B cell (primary cell): ENCODE measurements at places on chromosomes 7 and 10.

DNA sequence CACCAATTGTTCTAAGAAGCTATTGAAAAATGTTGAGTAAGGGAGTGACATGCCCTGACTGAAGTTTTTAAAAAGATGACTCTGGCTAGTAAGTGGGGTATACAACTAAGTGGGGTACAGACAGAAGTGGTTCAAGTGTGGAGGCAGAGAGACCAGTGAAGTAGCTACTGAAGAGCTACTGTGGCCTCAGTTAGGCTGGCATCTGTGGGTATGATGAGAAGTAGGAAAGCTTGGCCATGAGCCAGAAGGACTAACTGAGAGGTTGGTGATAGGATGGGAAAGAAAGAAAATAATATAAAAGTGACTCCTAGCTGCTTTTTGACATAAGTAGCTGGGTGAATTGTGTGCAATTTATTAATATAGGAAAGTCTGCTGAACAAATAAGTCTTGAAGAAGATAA is 176.6 kb downstream of the SEMA3D start:
- DNase-seq = no peak

DNA sequence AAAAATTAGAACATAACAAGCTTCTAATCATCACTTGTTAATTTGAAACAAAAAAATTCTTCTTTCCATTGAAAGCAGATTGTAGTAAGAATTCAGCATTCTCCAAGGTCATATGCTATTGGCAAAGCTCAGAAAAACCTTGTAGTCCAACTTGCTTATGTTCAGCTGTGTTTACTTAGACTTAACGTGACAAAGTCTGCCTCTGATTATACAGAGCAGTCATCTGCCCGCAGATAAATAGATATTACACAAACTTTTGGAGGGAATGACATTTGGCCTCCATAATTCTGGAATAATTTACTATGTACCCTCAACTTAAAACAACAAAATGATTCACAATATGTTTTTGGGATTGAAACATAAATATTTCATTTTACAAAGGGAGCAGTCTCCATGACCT is 45.8 kb downstream of the MKX start:
- DNase-seq = no peak

- DNase-seq = no peak
Measured at GRCh38 chr10:119640384-119640783, 10.8 kb upstream of the BAG3 start.

DNA sequence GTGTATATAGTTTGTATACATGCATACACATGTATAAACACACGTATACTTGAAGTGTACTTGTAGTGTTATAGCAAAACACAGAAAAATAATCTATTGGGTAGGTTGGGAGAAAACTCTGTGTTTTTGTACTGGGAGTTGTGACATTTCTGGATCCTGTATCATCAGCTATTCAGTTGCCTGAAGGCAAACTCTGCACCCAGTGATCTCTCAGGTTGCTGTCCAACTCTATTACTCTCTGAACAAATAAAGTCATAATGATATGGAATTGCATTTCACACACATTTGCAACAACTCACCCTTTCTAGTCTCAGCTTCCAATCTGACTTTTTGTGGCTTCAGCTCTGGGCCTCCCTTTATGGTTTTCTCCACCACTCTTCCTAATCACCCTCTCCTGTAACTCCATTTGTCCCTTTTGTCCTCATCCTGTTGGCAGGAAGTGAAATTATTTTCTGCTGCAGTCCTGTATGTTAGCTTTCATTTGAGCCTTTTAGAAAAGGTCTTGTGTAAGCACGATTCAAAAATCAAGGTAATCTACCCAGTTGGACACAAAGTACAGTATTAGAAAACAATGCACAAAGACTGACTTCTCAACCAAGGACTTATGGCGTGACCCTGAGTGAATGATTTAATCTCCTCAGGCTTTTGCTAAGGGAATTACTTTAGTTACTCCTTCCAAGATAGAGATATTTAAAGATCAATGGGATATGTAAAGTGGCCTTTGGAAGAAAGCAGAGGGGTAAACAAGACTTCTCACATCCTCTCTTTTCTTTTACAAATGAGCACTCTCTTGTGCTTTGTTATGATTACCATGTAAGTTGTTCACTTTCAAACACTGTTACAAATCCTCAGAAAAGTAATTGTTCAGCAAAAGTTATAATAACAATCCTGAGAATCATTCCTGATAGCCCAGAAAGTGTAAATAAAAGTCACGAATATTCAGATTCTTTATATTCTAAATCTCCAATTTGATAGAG is 249.1 kb downstream of the KCND2 start:
- no peak for DNase-seq
